Activated naive CD8-positive, alpha-beta T cell treated with anti-CD3 and anti-CD28 coated beads for 36 hours (primary cell): ENCODE measurements at places on chromosomes 3 and 15. TPM values are rescaled to one million over a fixed set of nuclear protein-coding genes. Genes with fewer than 3 reads are reported as not detected.
A peak's percentile ranks its signal among the peaks of the same experiment; 100 is the strongest.

DNA sequence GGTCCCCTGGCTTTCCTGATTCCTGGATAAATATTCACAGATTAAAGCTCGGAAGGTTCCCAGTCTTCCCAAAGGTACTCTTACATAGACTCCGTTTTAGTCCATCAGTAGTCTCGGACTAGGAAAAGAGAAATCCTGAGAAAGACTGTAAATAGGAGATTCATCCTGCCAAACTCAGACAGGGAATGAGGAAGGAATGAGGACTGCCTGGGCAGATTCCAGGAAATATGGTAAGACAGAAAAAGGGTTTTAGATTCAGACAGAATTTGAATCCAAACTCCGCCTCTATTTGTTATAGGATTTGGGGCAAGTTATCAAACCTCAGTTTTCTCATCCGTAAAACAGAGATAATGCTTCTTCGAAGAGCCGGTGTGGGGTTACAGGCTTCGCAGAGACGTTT, 77.8 kb upstream of the VGLL4 start:
- no peak overlapping the region for H3K4me3 ChIP-seq
- H3K4me1 ChIP-seq = peaks cover 21% of the 10 kb centered on the region
- H3K36me3 ChIP-seq = no peaks in the 10 kb centered on the region

SLC22A13 gene
- total RNA-seq = 0.27 TPM

NISCH gene
- 55.0 TPM for total RNA-seq

DNA sequence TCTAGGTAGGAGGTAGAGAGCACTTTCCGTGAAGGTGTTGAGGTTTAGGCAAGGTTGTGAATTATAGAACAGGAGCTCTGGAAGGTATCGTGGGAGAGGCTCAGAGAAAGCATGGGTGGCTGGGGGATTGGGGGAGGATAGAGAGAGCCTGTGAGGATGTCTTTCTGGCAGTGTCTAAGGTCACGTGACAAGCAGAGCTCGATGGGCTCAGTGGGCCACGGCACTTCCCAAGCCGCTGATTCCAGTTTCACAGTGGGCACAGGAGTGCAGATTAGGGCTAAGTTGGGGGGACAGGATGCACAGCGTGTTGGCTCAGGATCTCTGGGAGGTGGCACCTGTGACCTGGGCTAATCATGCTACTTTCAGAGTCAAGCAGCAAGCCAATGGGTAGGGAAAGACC, 52.0 kb downstream of the CEMIP start:
- H3K36me3 ChIP-seq = no peaks in the 10 kb centered on the region
- H3K27me3 ChIP-seq = no peaks in the 10 kb centered on the region
- no peak for DNase-seq
- no peak overlapping the region for H3K4me3 ChIP-seq

GRCh38 chr3:153182501-153183293, 20.7 kb downstream of the RAP2B start:
- no peaks in the 10 kb centered on the region for H3K27me3 ChIP-seq
- H3K36me3 ChIP-seq = peaks cover 3% of the 10 kb centered on the region
- H3K27ac ChIP-seq = no peak overlapping the region
- no peak overlapping the region for H3K4me3 ChIP-seq

DNA sequence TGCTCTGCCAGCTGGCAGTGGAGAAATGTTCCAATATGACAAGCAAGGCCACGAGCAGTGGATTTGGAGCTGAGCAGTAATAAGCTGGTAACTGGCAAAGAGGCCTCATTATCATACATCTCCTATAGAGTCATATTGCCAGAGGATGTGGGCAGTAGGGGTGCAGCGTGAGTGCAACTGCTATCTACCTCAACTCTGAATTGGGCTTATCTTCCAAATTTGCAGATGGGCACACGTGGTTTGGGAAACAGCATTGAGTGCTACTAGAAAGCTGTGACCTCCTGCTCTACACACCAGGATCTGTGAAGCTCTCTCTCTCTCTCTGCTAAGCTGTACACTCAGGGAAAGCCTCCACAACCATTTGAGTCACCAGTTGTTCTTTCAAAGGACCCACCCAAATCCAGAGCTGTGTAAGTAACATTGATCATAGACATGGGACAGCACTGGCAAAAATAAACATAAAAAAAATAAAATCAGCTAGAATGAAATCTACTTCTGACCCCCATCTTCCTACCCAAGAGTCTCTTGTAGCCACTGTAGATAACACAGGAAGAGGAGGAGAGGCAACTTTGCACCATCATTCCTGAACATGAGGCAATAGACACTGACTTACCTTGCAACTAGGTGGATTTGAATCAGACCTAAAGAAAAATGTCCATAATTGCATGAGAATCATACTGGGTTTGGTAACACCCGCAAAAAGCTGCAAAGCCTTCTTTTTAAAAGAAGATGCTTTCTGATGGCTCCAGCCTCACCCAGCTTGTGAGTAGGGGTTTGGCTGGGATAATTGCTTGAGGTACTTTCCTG, 82.9 kb upstream of the THBS1 start:
- no peak for DNase-seq
- H3K27me3 ChIP-seq = peaks cover 6% of the 10 kb centered on the region
- H3K36me3 ChIP-seq = no peaks in the 10 kb centered on the region
- H3K27ac ChIP-seq = no peak overlapping the region

SAXO2 gene
- total RNA-seq = 0.76 TPM

DNA sequence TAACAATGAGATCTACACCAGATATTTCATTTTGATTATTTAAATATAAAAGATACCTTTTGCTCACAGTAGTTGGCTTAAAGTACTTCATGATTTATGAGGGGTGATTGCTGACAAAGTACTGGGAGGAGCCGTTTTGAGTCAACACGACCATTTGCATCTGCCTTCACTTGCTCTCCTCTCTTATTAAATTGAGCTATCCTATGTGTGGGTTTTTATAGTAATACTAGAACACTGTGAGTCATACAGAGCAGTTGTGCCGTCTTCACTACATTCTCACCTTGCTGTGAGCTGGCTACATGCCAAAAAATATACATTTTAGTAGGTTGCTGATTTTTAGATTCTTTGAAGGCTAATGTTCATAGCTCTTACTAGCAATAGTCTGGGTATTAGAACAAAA, 161.2 kb downstream of the ALCAM start:
- peaks cover 9% of the 10 kb centered on the region for H3K4me1 ChIP-seq
- no peak overlapping the region for H3K27ac ChIP-seq
- H3K36me3 ChIP-seq = peaks cover 7% of the 10 kb centered on the region
- no peaks in the 10 kb centered on the region for H3K27me3 ChIP-seq
- peak; percentile 4 for DNase-seq
- H3K4me3 ChIP-seq = no peak overlapping the region

ITGA11 gene
- 1.7 TPM for total RNA-seq

- DNase-seq = no peak
- H3K27ac ChIP-seq = no peak overlapping the region
- H3K27me3 ChIP-seq = no peaks in the 10 kb centered on the region
- H3K4me1 ChIP-seq = no peaks in the 10 kb centered on the region
These were observed 179.8 kb downstream of the SNRPN start for GRCh38 chr15:25134546-25134945.
